ENCODE measurements at places on chromosomes 5 and 9.

- DNase-seq, result no peak
Observed at GRCh38 chr5:23730023-23730422, 222.6 kb downstream of the PRDM9 start.

DNA sequence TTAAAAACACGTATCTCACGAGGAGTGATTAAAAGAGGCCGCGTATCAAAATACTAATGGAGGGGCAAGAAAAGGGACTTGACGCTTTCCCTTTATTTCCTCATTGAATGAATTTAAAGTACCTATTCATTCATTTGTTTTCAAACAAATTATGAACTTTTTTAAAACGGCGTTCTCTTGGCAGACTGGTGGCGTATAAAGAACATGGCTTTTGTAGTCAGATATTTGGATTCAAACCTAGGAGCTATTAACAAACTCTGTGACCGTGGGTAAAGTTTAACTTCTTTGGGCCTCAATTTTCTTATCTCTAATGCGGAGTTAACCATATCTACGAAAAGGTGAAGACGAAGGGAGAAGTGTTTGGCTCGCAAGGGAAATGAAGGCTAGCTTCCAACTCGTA, 876 bp downstream of the CAAP1 start:
- no peak for DNase-seq

DNA sequence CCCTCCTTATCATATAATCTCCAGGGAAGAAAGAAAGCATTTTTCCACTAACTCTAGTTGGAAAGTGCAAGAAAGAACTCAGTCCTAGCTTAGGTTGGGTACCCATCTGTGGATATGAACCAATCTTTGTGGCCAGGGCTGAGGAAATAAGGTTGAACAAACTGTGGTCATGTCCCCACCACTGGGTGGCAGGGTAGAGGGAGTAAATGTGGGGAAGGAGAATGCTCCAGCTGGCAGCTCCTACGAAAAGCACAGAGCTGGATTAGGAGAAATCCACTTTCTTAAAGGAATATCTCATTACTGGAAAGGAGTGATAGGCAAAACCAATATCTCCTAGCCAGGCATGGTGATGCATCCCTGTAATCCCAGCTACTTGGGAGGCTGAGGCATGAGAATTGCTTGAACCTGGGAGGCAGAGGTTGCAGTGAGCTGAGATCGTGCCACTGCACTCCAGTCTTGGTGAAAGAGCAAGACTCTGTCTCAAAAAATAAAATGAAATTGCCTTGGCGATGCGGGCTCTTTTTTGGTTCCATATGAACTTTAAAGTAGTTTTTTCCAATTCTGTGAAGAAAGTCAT, 175.1 kb downstream of the CCDC192 start:
- no peak for DNase-seq

DNA sequence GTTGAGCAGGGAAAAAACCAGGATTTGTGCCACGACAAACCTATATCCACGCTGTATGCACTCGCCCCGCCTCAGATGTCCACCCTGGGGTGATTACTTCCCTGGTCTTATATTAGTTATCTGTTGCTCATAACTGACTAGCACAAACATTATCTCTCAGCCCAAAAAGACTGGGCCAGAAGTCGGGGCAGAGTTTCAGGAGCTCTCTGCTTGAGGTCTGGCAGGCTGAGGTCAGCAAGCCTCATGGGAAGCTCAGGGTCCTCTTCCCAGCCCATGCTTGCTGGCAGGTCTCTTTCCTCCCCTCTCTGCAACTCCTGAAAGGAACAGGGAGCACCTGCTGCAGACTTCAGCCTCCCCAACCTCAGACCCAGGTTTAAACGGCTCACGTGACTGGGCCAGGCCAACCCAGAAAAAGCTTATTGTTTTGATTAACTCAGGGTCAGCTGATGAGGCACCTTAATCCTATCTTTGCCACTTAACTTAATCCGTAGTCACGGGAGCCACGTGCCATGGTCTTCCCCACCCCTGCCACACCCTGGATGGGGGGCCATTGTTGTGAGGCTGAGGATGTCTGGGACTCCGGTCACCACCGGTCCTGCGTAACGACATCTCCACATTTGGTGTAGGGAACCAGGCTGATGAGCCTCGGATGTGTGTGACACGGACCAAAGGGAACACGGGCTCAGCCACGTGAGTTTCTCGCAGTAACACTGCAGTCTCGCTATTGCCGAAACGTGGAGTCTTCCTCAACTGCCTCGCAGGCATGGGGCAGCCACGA, 123.7 kb upstream of the IRX4 start:
- DNase-seq, result no peak

GRCh38 chr9:8888591-8888990, 1089.0 kb upstream of the DMAC1 start:
- DNase-seq, result no peak

- DNase-seq, result peak; percentile 6
Observed at GRCh38 chr9:105114964-105115728, 129.3 kb upstream of the SLC44A1 start.

GRCh38 chr9:14962193-14962882, 52.1 kb upstream of the FREM1 start:
- no peak for DNase-seq

Measured in nucleus accumbens (tissue), 56 donors.